ENCODE measurements at places on chromosomes 4 and X.

DNA sequence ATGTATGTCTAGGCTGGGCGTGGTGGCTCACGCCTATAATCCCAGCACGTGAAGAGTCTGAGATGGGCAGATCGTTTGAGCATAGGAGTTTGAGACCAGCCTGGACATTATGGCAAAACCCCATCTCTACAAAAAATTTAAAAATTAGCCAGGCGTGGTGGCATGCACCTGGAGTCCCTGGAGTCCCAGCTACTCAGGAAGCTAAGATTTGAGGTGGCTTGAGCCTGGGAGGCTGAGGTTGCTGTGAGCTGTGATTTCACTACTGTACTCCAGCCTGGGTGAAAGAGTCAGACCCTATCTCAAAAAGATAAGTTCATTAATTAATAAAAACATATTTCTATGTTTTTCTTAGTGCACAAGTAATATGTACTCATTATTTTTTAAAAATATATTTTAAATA is 238.1 kb downstream of the ARHGAP24 start:
- no peak for DNase-seq

GRCh38 chr4:80732010-80732409 is 298.5 kb upstream of the BMP3 start:
- peak; percentile 2 for DNase-seq

GRCh38 chrX:56226980-56227379 is 5.2 kb upstream of the KLF8 start:
- DNase-seq, result no peak

DNA sequence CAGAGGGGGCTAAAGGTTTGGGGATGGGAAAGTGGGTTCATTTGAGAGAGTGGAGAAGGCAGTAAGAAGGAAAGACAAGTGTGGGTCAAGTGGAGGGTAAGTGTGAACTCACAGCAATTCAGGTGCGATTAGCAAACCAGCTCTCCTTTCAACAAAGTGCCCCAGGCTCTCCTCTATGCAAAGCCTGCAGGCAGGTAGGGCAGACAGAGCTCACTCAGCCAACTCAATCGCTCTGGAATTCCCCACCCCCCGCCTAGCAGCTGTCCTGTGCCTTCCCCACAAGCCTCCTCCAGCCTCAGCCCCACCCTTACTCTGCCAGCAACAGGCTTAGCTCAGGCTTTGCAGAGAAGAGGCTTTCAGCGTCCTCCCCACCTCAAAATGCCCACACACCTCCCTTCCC is 14.8 kb upstream of the MAMLD1 start:
- peak; percentile 12 for DNase-seq

DNA sequence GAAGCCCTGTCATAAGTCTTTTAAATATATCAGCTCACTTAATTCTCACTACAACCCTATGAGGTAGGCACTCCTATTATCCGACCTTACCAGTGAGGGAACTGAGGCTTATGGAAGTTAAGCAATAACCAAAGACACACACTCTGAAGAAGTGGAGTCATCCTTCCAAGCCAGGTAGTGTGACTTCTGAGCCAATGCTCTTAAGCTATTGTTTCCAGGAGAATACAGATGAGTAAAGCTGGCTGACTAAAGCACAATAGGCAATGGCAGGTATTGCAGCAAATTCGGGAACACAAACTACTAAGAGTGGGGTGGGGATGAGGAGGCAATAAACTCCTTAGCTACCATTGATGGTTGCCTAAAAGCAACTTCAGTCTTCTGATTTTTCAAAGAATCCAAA is 81.8 kb upstream of the KIT start:
- DNase-seq, result no peak

GRCh38 chrX:1833656-1834360 is 218.9 kb downstream of the ASMT start:
- DNase-seq, result no peak

- DNase-seq, result no peak
Observed at GRCh38 chr4:97153042-97153441, 990.2 kb downstream of the STPG2 start.

DNA sequence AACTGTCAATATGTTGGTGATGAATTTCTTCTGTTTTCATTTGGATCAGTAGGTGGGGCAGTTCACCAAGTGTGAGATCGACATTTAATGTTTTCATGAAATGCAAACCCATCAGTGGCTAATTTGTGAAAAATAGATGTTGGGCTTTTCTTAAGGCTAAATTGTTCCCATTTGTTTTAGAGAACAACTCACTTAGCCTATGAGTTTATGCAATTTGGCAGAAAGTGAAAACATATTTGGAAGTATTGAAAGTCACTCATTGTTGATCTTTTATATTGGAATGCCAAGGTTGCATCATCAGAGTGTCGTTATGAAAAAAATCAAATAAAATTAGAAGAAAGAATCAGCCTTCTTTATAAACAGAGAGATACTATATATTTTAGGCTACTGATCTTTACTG is 132.4 kb downstream of the RPA4 start:
- no peak for DNase-seq

DNA sequence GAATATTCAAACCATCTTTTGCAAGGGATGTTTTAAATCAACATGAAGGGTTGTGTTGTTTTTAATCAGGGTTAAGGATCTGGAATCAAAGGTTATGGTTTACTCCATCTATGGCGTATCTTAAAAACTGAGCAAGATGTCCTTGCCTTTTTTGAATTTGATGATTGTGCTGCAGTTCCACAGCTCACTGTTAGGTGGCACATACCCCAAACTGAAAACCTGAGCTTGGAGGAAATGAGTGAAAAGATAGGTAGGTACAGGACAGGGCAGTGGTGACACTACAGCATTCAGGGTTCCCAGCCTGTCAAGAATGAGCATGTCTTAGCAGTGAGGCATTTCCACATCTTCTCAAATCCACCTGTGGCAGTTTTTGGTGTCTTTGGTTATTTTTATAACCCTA is 13.1 kb upstream of the EOLA1 start:
- peak; percentile 15 for DNase-seq

GRCh38 chr4:142846729-142847596 is 862 bp upstream of the INPP4B start:
- no peak for DNase-seq

DNA sequence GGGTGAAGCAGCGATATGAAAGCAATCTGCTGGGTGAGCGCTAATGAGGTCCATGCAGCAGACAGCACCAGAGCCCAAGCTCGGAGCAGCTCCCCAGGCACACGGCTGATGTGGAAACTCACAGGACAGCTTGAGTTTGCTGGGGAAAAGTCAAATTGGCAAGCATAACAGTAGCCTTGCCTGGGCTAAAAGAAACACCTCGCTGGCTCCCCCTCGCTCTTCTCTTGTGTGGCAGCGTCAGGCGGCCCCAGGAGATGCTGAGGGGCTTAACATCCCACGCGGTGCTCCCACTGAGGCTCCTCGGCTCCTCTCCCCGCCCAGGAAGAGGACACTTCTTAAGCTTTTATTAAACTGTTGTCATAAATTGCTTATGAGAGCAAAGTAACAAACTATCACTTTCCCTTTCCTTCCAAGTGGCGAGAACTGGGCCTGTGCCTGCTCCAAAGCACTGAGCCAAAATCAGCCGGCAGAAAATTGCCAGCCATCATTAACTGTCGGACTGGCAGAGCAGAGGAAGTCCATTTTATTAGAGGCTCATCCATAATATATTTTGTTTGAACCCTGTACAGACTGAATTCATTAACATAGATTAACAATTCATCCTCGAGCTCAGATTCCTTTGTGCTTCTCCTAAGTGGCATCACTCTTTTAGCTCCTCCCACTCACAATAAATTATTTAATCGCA is 111.4 kb downstream of the TSPAN5 start:
- DNase-seq, result peak; percentile 51

- DNase-seq, result no peak
Observed at GRCh38 chr4:151618858-151619257, 141.9 kb downstream of the GATB start.

GRCh38 chr4:79267671-79268070 is 58.2 kb downstream of the NAA11 start:
- no peak for DNase-seq

- no peak for DNase-seq
Observed at GRCh38 chrX:129347291-129347690, 176.0 kb downstream of the SMARCA1 start.

- no peak for DNase-seq
Observed at GRCh38 chrX:19121466-19121865, 802 bp downstream of the ADGRG2 start.

- DNase-seq, result peak; percentile 15
Observed at GRCh38 chr4:25703731-25704388, 48.2 kb downstream of the SLC34A2 start.

GRCh38 chr4:17081179-17081578 is 182.7 kb upstream of the LDB2 start:
- DNase-seq, result no peak

DNA sequence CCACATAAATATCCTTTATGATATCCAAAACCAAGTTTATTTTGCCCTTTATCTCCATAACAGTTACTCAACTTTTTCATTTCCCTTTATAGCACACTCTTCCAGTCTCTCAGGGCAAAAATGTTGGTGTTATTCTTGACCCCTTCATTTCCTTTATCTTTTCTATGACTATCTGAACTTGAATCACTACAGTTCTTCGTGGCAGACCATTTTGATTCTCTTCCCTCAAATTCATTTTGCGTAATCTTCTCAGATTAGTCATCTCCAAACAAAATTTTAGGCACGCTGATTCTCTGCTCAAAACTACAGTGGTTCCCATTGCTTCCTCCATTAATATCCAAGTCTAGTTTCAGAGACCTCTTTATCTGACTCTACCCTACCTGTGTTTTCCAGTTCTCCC is 26.1 kb downstream of the RUFY3 start:
- peak; percentile 41 for DNase-seq

DNA sequence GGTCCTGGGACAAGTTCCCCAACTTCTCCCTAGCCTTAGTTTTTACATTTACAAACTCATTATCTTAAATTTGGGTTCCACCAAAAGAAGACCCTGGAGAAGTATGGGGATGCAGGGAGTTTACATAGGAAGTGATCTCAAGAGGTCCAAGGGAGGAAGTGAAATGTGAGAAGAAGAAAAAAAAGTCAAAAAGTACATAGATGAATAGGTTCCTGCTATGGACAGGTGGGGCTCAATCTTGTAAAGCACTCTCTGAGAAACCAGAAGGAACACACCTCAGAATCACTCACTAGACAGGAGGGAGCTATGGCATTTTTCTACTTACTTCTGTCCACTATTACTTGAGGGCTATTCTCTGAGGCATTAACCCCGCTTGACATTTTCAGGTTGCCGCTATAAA is 56.6 kb downstream of the ARHGAP6 start:
- DNase-seq, result no peak

Data from EL (cell line).